ENCODE measurements at places on chromosomes 7 and 10.

DNA sequence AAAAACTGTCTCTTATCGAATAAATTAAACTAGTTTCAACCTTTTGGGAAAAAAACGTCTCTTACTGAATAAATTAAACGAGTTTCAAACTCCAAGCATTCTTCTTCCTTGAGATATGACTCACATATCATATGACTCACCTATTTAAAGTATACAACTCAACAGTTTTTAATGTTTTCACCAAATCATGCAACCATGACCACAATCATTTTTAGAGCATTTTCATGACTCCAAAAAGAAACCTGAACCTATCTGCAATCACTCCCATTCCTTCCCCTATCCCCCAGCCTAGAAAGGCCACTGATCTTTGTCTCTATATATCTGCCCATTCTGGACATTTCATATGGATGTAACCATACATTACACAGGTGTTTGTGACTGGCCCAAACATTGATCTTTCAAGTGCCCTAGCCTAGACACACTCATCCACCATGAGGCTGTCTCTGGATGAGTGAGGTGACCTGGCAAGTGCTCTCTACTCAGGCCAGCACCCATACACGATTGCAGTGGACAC, 115.3 kb downstream of the PIP4K2A start:
- peak; percentile 40 for DNase-seq

DNA sequence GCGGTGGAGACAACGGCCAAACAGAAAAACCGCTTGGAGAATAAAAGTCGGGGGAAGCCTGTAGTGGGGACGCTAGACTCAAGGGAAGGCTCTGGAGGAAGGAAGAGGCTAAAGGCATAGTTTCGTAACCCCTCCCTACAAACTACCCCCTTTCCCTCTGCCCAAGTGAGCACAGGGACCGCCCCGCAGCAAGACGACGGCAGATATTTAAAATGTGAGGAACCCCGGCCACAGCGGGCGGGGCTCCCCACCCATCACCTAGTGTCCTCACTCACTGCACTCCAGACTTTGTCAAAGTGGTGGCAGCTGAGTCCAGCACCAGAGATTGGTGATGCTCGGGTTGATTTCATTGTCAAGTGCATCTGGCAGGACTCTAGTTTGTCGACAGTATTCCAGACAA, 69.1 kb downstream of the PRKAG2 start:
- DNase-seq = no peak

DNA sequence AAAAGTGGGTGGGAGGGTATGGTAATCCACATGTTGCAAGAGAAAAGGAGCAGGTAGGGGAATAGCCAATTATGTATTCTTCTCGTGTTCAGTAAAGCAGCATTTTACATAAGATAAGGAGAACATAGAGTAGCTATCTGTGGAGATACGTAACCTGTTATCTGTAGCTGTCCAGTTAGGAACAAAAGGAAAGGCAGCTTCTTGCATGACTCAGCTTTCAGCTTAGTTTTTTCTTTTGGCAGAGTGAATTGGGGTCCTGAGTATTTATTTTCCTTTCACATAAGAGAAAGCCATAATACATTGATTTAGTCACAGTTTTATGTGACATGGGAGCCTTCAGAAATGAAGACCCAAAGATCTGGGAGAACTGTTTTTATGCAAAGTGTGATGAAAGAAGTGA, 116.7 kb upstream of the IMMP2L start:
- DNase-seq = peak; percentile 15

- DNase-seq = peak; percentile 40
Observed at GRCh38 chr7:117873310-117874190, at the start of gene CTTNBP2. Gene CTTNBP2, minus strand, starts transcription at chr7:117873441. Its CDS starts 26 bp downstream, at chr7:117873415.

- peak; percentile 80 for DNase-seq
Observed at GRCh38 chr10:6647811-6648526, 67.9 kb upstream of the PRKCQ start.

DNA sequence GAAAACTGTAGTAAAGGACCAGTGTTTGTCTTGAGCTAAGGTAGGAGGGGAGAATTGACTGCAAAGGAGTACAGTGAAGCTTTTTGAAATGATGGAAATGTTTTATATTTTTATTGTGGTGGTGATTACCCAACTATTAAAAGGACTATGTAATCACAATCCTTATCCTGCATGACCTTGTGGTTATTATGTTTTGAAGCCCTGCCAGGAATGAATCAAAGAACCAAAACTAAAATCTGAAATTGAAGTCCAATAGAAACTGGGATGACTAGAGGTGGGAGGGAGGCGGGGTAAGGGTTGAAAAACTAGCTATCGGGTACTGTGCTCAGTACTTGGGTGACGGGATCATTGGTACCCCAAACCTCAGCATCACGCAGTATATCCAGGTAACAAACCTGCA, 8.2 kb downstream of the CCDC7 start:
- no peak for DNase-seq

DNA sequence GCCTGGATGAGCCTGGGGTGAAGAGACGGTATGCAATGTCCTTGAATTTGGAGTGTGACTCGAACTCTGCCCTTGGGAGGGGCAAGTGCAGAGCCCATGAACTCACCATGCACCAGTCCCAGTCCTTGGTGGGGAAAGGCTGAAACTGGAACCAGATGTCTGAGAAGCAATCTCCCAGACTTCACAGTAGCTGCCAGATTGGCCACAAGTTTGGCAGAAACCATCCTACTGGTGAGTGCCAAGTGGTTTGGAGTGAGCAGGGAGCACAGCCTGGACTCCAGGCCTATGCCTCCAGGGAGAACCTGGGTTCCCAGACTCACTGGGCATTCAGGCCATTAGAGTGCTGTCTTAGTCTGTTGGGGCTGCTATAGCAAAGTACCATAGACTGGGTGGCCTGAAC, 99.6 kb upstream of the LYZL1 start:
- no peak for DNase-seq

DNA sequence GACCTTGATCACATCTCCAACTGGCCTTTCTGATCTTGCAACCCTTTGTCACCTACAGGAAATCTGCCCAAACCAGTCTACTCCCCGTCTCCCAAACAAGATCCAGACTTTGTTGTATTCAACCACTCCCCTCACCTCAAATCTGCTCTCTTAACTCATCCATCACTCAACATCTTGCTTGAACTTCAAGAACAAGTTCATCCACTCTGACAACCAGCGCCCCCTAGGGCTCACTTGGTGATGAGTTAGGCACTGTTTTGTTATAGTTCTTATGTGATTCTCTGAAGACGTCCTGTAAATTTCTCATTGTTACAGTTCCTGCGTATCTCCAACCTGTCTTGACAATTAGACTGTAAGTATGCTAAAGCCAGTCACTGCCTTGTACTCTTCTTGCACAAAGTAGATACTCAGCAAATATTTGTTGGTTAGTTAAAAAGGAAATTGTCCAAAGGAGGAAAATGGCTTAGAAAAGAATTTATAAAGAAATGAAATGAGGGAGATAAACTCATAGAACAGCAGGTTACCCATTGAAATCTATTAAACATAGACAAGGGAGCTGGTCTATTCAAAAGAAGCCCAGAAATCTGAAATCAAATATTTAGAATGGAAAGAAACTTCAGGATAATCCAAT, 5.3 kb downstream of the FRMD4A start:
- peak; percentile 44 for DNase-seq

GRCh38 chr10:63666836-63667383, 145.7 kb downstream of the REEP3 start:
- DNase-seq = peak; percentile 53

DNA sequence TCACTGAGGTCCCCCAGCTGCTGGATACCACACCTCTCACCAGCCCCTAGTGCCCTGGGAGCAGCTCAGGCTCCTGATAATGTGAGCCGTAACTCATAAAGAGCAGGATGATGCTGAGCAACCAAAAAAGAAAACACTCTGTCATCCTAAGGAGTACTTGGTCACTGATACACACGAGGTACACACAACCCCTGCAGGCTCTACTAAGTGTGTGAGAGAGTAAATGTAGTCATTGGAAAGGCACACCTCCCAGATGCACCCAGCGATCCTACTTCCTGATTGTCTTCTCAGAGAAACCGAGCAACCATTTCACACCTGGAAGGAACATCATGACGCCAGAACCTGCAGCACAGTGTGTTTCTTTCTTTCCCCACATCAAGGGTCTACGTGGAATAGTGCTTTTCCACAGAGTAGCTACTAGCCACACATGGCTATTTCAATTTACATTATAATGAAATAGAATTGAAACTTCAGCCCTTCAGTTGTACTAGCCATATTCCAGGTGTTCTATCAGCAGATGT, 34.2 kb downstream of the FIGNL1 start:
- no peak for DNase-seq

GRCh38 chr7:132250480-132251326, 325.6 kb downstream of the PLXNA4 start:
- no peak for DNase-seq

Measured in OCI-M1 (cell line).